ENCODE measurements at places on chromosomes 4 and X. TPM values are rescaled to one million over a fixed set of nuclear protein-coding genes. Genes with fewer than 3 reads are reported as not detected.

DNA sequence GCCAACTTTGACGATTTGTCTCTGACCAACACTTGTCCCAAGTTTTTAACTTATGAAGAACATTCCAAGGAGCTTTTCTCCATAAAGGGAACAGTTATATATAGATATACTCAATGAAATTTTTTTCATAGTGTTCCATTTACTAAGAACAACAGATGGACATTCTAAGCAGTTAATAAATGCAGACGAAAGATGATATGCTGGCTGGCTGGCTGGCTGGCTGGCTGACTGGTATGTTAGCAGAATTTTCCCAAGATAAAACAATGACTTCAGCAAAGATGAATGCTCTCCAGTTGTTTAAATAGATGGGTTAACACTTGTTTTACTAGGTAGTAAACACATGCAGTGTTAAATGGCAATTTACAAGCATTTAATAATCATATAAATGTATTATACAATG is 62.2 kb downstream of the SPANXN3 start:
- H3K27ac ChIP-seq, result no peak overlapping the region
- no peaks in the 10 kb centered on the region for H3K36me3 ChIP-seq
- no peak overlapping the region for H3K4me3 ChIP-seq
- no peaks in the 10 kb centered on the region for H3K4me1 ChIP-seq

- no peaks in the 10 kb centered on the region for H3K36me3 ChIP-seq
- no peaks in the 10 kb centered on the region for H3K27me3 ChIP-seq
- no peak overlapping the region for H3K4me3 ChIP-seq
- DNase-seq, result no peak
Measured at GRCh38 chr4:155899891-155900290, 3.6 kb upstream of the TDO2 start.

DNA sequence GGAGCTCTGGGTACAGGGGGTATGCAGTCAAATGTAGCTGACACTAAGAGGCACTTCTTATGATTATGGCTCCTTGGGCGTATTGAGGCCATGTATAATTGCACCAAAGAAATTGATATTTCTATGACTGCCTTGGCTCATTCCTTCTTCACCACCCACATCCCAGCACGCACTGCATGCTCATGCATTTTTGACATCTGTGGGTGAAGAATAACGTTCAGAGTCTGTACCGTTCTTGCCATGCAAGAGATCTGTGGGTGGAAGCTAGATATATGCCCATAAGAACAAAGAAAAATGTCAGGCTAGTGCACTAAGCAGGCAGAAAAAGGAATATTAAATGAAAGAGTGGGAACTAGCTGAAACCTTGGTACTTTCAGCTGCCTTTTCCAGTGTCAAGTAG is 93.4 kb downstream of the EMCN start:
- H3K27me3 ChIP-seq, result no peaks in the 10 kb centered on the region
- H3K27ac ChIP-seq, result no peak overlapping the region
- no peaks in the 10 kb centered on the region for H3K36me3 ChIP-seq
- no peak overlapping the region for H3K4me3 ChIP-seq
- no peak for DNase-seq
- H3K4me1 ChIP-seq, result peaks cover 8% of the 10 kb centered on the region

DNA sequence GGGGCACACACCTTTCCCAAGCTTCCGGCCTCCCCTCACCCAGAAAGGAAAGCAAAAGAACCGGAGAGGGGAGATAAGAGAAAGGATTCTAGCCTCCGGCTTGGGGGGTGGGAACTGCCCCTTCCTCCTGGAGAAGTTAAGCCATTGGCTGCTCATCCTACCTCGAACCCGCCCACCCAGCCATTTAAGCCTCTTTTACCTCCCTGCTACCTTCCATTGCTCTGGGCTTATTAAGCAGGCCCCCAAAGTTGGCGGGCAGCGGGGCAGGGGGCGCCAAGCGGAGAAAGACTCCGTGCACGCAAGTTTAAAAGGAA is 2.3 kb downstream of the MAML3 start:
- H3K4me3 ChIP-seq, result peak overlapping the region; percentile 91
- peak overlapping the region; percentile 97 for H3K27ac ChIP-seq
- H3K4me1 ChIP-seq, result peaks cover 4% of the 10 kb centered on the region
- DNase-seq, result peak; percentile 91

DNA sequence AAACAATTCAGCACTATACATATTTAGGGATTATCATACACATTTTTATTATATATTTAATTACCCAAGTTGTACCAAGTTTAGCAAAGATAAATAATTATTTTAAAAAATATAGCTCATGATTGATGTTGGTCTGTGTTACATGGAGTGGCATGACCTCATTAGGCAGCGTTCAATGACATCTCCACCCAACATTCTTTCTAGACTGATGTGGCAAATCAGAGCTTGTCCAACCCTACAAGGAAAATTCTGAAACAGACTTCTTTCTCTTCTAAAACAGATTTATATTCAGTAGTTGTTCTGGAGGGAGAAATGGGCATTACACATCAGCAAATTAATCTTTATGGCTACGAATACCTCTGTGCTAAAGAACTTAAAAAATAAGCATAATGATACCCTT is 189.7 kb downstream of the PDGFC start:
- peaks cover 5% of the 10 kb centered on the region for H3K4me1 ChIP-seq
- no peaks in the 10 kb centered on the region for H3K36me3 ChIP-seq
- H3K27ac ChIP-seq, result no peak overlapping the region
- H3K4me3 ChIP-seq, result no peak overlapping the region

DNA sequence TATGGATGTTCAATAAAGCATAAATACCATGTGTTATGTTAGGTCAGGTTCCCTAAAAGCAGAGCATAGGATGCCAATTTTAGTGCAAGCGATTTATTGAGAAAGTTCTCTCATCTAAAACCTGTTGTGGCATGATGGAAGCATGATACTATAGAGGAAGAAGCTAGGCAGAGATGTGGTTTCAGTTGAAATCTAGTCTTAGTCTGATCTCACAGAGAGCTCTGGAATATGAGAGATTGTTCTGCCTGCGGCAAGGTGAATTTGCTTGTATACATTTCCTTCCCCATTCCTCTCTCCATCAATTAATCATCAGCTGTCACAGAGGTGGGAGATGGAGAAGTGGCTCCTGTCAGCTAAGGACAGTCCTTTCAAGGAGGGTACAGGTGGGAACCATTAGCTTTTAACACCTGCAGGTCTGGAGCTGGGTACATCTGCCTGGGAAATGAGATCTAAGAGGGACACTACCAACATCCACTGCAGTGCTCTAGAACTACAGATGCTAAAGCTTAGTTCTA is 252.4 kb downstream of the CFAP299 start:
- no peak overlapping the region for H3K4me3 ChIP-seq
- H3K4me1 ChIP-seq, result no peaks in the 10 kb centered on the region
- H3K27me3 ChIP-seq, result no peaks in the 10 kb centered on the region
- no peak for DNase-seq
- H3K27ac ChIP-seq, result no peak overlapping the region

- H3K4me1 ChIP-seq, result no peaks in the 10 kb centered on the region
- H3K4me3 ChIP-seq, result no peak overlapping the region
- no peaks in the 10 kb centered on the region for H3K27me3 ChIP-seq
- no peak for DNase-seq
Measured at GRCh38 chrX:34401411-34401810, 255.7 kb downstream of the TMEM47 start.

GRCh38 chr4:125316401-125316790 is 1.6 kb downstream of the FAT4 start:
- no peak for DNase-seq
- H3K27me3 ChIP-seq, result no peaks in the 10 kb centered on the region
- H3K36me3 ChIP-seq, result no peaks in the 10 kb centered on the region
- H3K4me3 ChIP-seq, result peak overlapping the region; percentile 87
- H3K4me1 ChIP-seq, result peaks cover 18% of the 10 kb centered on the region
- peak overlapping the region; percentile 96 for H3K27ac ChIP-seq

GRCh38 chrX:151393514-151393913 is 3.5 kb upstream of the VMA21 start:
- no peak for DNase-seq
- no peaks in the 10 kb centered on the region for H3K36me3 ChIP-seq
- H3K27ac ChIP-seq, result no peak overlapping the region
- H3K4me3 ChIP-seq, result no peak overlapping the region

GRCh38 chr4:181213551-181213950 is 1029.7 kb upstream of the TENM3 start:
- H3K36me3 ChIP-seq, result no peaks in the 10 kb centered on the region
- H3K4me3 ChIP-seq, result no peak overlapping the region
- H3K27me3 ChIP-seq, result no peaks in the 10 kb centered on the region
- H3K27ac ChIP-seq, result no peak overlapping the region
- DNase-seq, result no peak

GRCh38 chr4:164906368-164906767 is 29.4 kb downstream of the APELA start:
- no peaks in the 10 kb centered on the region for H3K27me3 ChIP-seq
- H3K36me3 ChIP-seq, result no peaks in the 10 kb centered on the region
- H3K4me3 ChIP-seq, result no peak overlapping the region
- no peak overlapping the region for H3K27ac ChIP-seq
- H3K4me1 ChIP-seq, result no peaks in the 10 kb centered on the region
- no peak for DNase-seq

- no peaks in the 10 kb centered on the region for H3K27me3 ChIP-seq
- peak overlapping the region; percentile 65 for H3K27ac ChIP-seq
- H3K4me3 ChIP-seq, result no peak overlapping the region
Measured at GRCh38 chr4:150007512-150007911, 70.7 kb upstream of the DCLK2 start.

DNA sequence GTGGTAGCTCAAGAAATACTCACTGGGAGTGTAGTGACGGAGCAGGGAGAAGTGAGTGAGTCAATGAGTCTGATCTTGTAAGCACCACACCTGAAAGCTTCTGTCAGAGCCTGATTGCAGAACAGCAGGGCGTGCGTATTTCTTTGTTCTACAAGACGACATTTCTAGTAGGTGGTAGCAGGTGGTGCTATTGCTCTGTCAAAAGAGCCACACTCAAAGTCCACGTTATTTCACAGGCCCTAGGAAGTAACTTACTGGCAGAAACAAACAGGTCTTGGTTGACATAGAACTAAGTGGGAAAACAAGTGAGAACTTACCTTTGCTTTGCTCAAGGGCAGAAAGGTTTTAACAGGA is 46.4 kb upstream of the SPRY1 start:
- H3K36me3 ChIP-seq, result no peaks in the 10 kb centered on the region
- no peak overlapping the region for H3K27ac ChIP-seq
- H3K27me3 ChIP-seq, result no peaks in the 10 kb centered on the region
- H3K4me3 ChIP-seq, result no peak overlapping the region

- no peaks in the 10 kb centered on the region for H3K4me1 ChIP-seq
- H3K27ac ChIP-seq, result no peak overlapping the region
- no peak overlapping the region for H3K4me3 ChIP-seq
- no peak for DNase-seq
- no peaks in the 10 kb centered on the region for H3K36me3 ChIP-seq
- H3K27me3 ChIP-seq, result no peaks in the 10 kb centered on the region
Measured at GRCh38 chr4:187175197-187175596, 451.5 kb upstream of the FAT1 start.

DNA sequence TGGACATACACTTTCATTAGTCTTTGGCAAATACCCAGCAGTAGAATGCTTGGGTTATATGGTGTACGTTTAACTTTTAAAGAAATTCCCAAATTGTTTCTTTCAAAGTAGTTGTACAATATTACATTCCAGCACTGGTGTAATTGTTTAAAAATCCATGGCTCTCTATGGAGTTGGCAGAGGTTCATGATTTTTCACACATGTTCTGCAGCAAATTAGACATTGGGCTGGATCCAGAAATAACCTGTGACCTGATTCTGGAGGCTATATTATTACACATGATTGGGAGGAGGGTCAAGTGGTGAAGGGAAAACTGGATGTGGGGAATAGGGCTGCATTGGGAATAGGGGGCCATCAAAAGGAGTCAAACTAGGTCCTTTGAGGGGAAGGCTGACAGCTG is 41.9 kb downstream of the MAMLD1 start:
- no peak for DNase-seq
- H3K36me3 ChIP-seq, result no peaks in the 10 kb centered on the region
- no peaks in the 10 kb centered on the region for H3K4me1 ChIP-seq
- no peak overlapping the region for H3K4me3 ChIP-seq

DNA sequence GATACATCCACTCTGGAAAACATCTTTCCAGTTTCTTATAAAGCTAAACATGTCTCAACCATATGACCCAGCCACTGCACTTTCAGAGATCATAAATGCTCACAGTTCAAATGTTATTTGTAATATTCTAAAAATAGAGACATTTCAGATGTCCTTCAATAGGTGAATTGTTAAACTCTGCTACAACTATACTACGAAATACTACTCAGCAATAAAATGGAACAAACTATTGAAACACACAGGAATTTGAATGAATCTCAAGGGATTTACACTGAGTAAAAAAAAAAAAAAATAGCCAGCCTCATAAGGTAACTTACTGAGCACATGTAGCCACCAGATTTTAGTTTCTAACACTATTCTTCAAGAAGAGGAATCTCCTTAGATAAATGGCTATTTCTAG is 253.9 kb downstream of the PCDH18 start:
- no peaks in the 10 kb centered on the region for H3K27me3 ChIP-seq
- H3K4me3 ChIP-seq, result no peak overlapping the region
- no peak overlapping the region for H3K27ac ChIP-seq
- no peaks in the 10 kb centered on the region for H3K36me3 ChIP-seq
- no peak for DNase-seq

DNA sequence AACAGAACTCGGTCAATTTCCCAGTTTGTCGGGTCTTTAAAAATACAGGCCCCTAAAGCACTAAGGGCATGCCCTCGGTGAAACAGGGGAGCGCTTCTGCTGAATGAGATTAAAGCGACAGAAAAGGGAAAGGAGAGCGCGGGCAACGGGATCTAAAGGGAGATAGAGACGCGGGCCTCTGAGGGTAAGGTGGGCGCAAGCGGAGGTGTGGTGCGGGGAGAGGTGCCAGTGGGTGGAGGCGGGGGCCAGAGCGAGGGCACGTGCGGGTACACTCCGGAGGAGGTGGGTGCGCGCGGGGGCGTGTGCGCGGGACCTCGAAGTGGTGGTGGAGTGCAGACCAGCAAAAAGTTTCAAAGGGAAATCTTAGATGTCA is 787 bp upstream of the TET2 start:
- H3K4me3 ChIP-seq, result peak overlapping the region; percentile 91
- H3K4me1 ChIP-seq, result peaks cover 2% of the 10 kb centered on the region
- no peaks in the 10 kb centered on the region for H3K27me3 ChIP-seq
- H3K27ac ChIP-seq, result peak overlapping the region; percentile 86
- no peak for DNase-seq
- H3K36me3 ChIP-seq, result no peaks in the 10 kb centered on the region

DNA sequence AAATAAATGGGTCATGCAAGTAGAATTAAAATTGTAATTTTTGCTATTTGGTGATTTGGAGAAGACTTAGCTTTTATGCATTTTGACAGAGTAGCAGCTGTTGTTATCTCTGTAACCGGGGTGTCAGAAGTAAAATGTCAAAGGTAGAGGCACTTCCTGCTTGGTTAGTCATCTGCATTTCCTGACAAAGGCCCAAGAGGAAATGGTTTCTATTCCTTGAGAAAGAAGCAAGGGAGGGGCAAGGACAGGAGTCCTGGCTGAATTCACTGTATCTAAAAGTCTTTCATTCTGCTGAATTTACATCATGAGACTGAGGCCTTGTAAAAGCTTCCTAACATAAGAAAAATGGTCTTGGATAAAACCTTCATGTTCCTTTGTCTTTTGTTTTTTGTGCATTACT is 550.9 kb upstream of the BOD1L1 start:
- no peak overlapping the region for H3K27ac ChIP-seq
- H3K36me3 ChIP-seq, result no peaks in the 10 kb centered on the region
- H3K4me1 ChIP-seq, result no peaks in the 10 kb centered on the region
- H3K27me3 ChIP-seq, result no peaks in the 10 kb centered on the region
- no peak overlapping the region for H3K4me3 ChIP-seq

Gene APLN
- total RNA-seq, result 2.2 TPM

Gene OPRPN
- not detected for total RNA-seq

Gene PNMA5
- not detected for total RNA-seq

Gene DUSP9
- not detected for total RNA-seq

Gene EDA
- 1.7 TPM for total RNA-seq

Gene PASD1
- not detected for total RNA-seq

Gene TRIM2
- 33.3 TPM for total RNA-seq

Gene ZDHHC15
- 6.4 TPM for total RNA-seq

Gene FHIP1A
- not detected for total RNA-seq
